ENCODE measurements at places on chromosomes 2 and 18.
A peak's percentile ranks its signal among the peaks of the same experiment; 100 is the strongest.

DNA sequence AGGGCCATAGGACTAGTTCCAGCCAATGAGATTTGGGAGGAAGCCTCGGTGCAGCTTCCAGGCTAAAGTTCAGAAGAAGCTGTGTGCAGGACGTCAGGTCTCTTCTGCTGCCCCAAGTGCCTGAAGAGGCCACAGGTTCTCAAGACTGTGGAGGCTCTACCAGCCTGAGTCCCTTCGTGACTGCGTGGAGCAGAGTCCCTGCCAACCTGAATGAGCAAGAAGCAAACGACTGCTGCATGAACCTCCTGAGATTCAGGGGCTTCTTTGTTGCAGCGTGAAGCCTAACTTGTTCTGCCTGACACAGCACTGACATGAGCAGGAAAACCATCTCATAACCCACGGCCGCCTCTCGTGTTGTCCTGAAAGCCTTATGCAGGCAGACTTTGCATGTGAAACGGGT is 39.7 kb downstream of the TWIST2 start:
- no peak for DNase-seq

GRCh38 chr2:186770332-186770946 is 76.6 kb downstream of the FAM171B start:
- no peak for DNase-seq

DNA sequence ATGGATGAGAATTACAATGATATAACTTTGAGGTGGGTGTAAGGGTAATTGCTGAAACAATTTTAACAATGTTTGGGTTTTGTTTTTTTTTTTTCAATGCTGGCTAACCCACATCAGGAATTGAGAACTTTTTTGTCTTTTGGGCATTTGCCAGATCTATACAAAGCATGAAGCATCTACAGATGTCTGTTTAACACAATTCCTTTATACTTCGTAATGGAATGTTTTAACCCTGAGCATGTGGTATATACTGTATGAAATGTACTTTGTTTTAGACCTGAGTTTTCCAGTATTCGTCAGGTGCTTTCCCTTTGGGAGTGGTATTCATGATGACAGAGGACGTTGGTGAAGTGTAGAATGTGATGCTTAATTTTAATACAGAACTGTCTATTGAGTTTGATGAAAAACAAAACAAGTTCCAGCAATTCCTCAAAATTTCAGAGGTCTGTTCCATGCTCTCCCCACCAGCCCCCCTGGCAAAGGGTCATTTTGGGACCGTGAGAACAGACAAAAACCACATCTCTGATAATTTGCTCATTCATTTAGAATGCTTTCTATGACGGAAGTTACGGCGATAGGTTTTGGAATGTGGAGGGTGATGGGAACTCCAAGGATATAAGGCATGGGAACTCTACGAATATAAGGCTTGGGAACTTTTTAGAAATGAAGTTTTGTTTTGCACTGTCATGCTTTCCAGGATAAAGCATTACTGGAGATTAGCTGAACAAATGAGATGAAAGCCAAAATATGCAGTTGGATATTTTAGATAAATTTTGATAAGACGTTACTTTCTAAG is 14.1 kb downstream of the LIMS1 start:
- DNase-seq: peak; percentile 85

- DNase-seq: no peak
Measured at GRCh38 chr2:9300829-9301453, 94.3 kb downstream of the ASAP2 start.

GRCh38 chr2:222622910-222623309 is 33.0 kb downstream of the FARSB start:
- DNase-seq: no peak

DNA sequence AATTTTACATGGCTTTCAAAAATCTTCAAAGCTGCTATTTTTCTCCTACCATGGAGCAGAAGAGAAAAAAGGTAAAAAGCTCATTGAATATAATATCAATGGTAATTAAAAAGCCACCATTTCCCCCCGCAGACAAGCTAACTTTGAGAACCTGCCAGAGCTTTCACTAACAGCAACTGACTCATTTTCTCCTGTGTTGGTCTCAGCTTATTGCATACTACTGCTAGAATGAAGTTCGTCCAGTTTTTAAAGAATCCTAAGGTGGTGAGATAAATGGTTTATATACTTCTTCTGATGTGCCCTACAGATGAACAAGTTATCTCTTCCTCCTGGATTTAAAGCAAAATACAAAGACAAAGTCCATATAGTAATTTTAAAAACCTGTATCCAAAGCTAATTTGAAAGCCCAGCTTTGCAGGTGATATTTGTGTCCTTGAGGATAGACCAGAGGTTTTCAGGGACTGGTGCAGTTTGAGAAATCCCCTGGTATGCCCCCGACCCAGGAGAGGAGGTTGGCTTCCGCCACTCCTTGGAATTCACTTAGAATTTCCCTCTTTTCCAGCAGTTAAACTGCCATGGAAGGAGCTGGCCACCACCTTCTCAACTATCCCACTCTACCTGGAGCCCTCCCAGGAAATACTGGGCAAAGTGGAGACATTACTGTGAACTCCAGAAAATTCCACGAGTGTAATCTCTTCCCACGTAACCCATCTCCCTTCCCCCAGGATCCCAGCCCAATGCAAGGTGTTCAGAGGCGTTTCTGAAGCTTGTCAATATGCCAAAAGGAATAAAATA is 17.5 kb downstream of the YPEL5 start:
- no peak for DNase-seq

- DNase-seq: peak; percentile 33
Measured at GRCh38 chr2:100018341-100019193, 123.8 kb downstream of the AFF3 start.

GRCh38 chr18:49697757-49698524 is 115.4 kb downstream of the ACAA2 start:
- DNase-seq: peak; percentile 27

DNA sequence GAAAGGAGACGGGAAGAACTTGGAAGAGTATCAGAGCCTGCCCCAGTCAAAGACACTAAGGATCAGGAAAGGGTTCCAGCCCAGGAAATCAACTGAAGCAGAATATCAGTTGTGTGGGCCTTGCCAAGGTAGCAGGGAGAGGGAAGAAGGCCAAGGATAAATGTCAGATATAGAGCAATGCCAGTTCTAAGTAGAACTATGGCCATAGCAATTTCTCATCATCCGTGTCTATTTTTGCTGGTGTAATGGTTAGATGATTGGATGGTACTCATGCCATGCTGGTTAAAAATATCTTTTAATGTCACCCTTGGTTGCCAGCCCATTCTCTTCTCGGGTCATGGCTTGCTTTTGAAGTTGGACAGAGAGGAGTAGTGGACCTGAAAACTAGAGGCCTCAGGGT is 41.9 kb downstream of the MAIP1 start:
- DNase-seq: no peak

DNA sequence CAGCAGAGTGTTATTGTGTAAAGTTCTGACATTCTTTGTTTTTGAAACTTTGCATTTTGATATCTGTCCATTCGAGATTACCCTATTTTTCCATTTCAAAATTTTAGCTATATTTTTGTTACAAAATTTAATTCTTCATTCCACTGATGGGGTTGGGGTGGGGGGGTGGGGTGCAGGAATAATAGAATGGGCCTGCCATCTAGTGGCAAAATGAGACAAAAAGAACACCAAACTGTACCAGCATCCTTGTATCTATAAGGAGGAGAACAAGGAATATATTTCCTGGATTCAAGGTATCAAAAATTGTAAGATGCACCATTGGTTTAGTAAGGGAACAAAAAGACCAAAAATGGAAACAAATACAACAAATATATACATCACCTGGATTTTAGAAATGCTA is 27.9 kb upstream of the TTR start:
- peak; percentile 6 for DNase-seq

GRCh38 chr2:207048416-207048815 is 109.1 kb downstream of the CPO start:
- DNase-seq: peak; percentile 41

DNA sequence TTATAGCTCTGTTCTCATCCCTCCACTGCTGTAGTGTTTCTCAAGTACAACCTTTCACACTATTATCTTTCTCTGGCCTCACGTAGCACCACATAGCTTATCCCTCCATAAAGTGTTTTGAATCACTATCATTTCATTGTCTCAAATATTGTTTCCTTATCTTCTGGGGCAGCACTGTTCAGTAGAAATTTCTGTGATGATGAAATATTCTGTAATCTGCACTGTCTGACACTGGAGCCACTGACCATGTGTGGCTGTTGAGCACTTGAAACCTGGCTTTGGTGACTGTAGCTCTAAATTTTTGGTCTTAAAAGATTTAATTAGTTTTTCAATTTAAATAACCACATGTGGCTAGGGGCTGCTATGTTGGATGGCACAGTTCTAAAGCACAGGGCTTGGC is 78.9 kb downstream of the CPS1 start:
- DNase-seq: no peak

- DNase-seq: peak; percentile 23
Measured at GRCh38 chr2:176079831-176080539, 3.8 kb downstream of the EVX2 start.

DNA sequence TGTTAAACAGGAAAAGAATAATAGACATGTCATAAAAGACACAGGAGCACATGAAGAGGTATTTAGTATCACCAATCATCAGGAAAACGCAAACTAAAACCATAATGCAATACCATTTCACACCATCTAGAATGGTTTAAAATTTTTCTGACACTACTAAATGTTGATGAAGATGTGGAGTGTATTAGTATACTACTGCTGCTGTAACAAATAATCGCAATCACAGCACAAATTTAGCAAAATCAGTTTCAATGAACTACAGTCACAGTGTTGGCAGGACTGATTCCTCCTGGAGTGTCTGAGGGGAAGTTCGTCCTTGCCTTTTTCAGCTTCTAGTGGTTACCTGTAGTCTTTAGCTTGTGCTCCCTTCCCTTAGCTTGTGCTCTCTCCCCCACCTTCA is 24.1 kb downstream of the SMAD2 start:
- no peak for DNase-seq

- no peak for DNase-seq
Measured at GRCh38 chr2:219965287-219966194, 338.1 kb downstream of the SLC4A3 start.

DNA sequence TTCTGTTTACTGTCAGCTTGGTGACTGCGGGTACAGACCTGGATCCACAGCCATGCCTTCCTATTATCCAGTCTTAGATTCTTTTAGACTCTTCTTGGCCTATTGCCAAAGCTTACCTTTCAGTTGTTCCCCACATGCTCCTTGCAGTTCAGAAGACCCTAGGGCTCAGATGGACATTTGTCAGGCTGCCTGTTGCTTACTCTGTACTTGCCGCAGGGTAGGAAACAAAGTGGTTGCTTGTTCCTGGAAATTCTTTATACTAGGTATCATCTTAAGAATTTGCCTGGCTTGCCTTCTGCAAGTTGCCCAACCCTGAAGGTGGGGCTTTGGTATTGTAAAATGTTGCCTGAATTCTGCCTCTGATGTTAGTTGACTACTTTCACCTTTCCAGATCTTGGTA is 24.4 kb downstream of the CD28 start:
- no peak for DNase-seq

GRCh38 chr2:31523871-31524492 is 56.8 kb downstream of the SRD5A2 start:
- DNase-seq: peak; percentile 73

GRCh38 chr2:191894681-191895147 is 47.8 kb upstream of the CAVIN2 start:
- peak; percentile 85 for DNase-seq

GRCh38 chr2:217795067-217795466 is 207.7 kb downstream of the TNS1 start:
- no peak for DNase-seq

- DNase-seq: no peak
Measured at GRCh38 chr2:14690926-14691325, 58.4 kb downstream of the LRATD1 start.

GRCh38 chr2:239956818-239957261 is 68.3 kb downstream of the NDUFA10 start:
- DNase-seq: no peak

- no peak for DNase-seq
Measured at GRCh38 chr2:26683583-26683982, 8.9 kb upstream of the KCNK3 start.

GRCh38 chr2:226725126-226725860 is 74.3 kb downstream of the IRS1 start:
- DNase-seq: no peak

GRCh38 chr2:178363252-178363651 is 87.7 kb downstream of the PRKRA start:
- no peak for DNase-seq

DNA sequence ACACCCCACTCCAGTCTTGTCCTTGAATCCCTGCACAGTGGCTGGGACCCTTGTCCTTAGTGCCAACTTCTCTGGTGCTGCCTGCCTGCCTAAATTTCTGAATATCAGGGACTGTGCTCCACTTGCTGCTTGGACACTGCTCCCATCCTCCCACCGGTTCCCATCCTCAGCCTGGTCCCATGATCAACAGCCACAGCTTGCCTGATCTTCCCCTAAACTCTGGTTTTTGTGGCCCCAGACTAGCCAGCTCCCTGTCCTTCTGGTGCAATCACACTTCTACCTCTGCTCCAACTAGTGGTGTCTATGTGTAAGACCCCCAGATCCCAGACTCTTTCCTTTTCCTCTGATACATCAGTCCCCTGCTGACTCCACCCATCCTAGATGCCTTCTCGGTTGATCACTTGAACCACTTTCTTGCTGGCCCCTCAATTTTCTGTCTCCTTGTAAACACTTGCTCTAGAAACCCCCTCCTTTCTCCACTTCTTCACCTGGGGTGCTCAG is 37.2 kb upstream of the POLE4 start:
- no peak for DNase-seq

DNA sequence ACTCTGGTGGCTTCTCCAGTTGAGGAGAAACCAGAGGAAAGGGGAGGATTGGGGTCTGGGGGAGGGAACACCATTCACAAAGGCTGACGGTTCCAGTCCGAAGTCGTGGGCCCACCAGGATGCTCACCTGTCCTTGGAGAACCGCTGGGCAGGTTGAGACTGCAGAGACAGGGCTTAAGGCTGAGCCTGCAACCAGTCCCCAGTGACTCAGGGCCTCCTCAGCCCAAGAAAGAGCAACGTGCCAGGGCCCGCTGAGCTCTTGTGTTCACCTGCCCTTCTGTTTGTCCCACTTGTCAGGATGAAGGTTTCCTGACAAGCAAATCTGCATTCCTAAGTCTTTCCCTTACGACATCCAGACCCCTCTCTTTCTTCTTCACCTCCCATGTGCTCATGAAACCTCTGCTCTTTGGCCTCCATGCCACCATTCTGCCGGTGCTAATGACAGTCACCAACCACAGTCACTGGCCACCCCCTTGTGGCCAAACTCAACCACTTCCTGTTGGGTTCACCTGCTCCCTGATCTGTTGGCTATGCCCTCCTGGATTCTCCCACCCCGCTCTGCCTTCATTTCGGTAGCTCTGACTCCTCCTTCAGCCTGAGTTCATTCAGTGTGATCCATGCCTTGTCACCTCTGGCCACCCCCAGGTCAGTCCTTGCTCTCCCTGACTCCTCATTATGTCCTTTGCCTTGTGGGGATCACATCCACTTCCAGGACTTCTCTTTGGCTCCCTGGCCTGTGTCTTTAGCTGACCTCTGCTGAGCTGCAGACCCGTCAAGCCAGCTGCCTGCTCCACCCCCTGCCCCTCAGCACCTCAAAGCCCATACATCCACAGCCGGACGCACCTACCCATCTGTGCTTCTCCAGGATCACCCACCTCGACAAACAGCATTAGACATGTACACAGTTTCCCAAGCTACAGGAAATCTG is 17.6 kb downstream of the EMX1 start:
- DNase-seq: no peak
